ENCODE measurements at places on chromosomes 3 and 15.

DNA sequence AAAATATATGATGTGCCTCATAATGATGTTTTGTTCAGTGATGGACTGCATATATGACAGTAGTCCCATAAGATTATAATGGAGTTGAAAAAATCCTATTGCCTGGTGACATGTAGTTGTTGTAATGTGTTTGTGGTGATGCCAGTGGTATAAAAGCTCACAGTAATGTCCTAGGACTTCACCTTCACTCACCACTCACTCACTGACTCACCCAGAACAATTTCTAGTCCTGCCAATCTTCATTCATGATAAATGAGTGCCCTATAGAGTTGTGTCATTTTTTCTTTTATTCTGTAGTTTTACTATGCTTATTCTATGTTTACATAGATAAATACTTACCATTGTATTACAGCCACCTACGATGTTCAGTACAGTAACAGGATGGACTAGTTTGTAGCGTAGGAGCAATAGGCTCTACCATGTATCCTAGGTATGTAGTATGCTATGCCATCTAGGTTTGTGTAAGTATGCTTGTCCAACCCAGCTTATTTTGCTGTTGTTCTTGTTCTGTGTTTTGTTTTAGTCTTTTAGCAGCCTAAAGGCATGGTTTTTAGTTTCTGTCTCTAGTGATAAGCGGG is 88.5 kb upstream of the LRRFIP2 start:
- no peak for DNase-seq

DNA sequence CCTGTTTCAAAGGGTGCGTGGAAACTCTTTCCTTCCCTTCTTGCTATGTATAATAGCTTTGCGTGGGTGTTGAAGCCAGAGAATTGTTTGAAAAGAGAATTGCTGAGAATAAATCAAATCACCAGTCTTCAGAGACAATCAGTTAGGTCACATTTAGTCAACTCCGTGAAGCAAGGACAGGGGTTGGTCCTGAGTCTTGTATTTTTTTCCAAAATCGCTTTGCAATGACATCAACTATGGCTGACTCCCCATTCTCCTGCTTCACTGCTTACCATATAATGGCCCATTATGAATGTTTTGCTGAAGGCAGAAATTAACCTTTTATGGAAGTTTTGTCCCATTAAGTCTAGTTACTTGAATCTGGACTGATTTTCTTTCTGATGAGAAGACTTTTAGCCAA is 852.8 kb downstream of the AGBL1 start:
- no peak for DNase-seq

DNA sequence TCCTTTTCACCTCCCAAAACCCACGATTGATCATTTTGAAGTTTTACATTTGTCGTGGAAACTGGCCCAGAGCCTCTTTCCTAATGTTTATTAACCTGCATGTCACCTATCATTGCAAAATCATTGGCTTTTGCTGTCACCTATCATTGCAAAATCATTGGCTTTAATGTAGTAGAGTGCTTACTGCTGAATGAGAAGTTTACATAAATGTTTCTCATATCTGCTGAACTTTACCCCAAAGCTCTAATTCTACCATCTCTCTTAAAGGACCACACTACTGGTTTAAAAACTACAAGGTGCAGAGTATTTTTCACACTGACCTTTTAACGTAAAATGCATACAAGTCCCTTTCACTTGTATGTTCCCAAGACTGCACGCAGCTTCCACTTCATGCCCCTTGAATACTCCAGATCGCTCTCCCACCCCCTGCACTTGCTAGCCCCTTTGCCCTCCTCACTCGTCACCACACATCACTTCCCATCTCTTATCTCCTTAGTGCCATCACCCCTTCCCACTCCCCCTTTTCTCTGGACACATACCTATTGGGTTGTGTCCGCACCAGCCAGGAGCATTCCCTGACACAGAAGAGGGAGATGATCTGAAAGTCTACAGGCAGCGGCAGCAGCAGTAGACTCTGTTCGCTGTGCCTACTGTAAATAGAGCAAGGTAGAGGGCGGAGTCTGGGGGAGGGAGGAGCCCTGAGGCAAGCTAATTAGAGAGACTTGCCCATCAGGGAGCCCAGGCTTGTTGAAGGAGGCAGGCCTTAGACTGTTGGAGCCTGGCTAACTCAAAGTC is 30.2 kb upstream of the ATOSA start:
- no peak for DNase-seq

DNA sequence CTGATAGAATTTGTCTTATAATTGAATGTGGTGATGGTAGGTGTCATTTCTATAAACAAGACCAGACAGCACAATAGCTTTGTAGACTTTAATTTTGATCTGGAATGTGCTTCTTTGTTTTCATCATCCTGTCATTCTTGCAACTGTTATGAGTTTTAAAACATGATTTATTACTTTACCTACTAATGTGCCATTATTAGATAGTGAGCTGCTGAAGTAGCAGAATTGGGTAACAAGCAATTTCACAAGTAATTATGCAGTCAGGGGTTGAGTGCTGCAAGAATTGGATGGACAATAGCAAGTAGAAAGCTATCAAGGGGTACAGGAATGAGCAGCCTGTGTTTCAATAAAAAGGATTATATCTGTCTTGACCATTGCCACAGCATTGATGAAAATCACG is 975.6 kb downstream of the ROBO1 start:
- no peak for DNase-seq

- DNase-seq: no peak
Observed at GRCh38 chr15:50339717-50340116, 15.3 kb downstream of the GABPB1 start.

- DNase-seq: no peak
Observed at GRCh38 chr15:48333540-48333939, 2.3 kb downstream of the DUT start.

GRCh38 chr3:177037241-177037640 is 160.0 kb downstream of the TBL1XR1 start:
- no peak for DNase-seq

DNA sequence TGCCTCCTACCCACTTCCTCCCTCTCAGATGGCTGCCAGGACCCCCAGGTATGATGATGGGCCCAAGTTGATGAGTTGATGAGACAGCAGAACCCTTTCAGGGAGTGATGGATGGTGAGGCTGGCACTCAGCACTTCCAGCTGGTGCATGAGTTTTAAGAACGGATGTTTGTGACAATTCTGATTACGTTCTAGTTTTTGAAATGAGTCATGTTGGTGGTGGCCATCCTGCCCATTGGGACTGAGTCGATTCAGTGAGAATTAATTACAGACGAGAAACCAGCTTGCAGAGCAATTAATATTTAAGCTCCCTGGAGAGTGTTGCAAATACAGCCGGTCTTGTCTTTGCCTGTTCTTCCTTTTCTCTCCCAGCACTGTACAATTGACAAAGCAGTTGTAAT is 56.9 kb upstream of the NR2C2 start:
- DNase-seq: no peak

DNA sequence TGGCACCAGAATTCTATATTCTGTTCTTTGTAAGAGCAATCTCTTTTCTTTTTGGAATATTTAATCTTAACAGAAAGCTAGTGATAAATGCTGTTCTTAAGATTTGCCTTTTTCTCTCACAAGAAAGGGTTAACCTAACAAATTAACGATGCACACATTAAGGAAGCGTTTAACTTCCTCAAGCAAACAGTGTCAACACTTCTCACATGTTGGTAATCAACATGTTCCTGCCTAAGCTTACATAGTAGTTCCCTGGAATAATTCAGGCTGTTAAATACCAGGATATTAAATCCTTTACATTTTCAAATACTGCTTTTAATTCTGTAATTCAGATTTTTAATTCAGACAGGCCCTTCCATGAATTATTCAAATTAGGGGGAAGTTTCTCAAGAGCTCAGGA is 67.4 kb upstream of the RPL35A start:
- DNase-seq: no peak

- DNase-seq: no peak
Observed at GRCh38 chr3:194163697-194164096, 27.7 kb downstream of the HES1 start.

GRCh38 chr3:40677749-40678148 is 153.0 kb downstream of the ZNF621 start:
- no peak for DNase-seq

- no peak for DNase-seq
Observed at GRCh38 chr3:66581256-66581655, 80.4 kb upstream of the LRIG1 start.

- no peak for DNase-seq
Observed at GRCh38 chr3:59856934-59857460, 807.2 kb upstream of the CFAP20DC start.

- no peak for DNase-seq
Observed at GRCh38 chr15:50137330-50137761, 18.3 kb upstream of the ATP8B4 start.

DNA sequence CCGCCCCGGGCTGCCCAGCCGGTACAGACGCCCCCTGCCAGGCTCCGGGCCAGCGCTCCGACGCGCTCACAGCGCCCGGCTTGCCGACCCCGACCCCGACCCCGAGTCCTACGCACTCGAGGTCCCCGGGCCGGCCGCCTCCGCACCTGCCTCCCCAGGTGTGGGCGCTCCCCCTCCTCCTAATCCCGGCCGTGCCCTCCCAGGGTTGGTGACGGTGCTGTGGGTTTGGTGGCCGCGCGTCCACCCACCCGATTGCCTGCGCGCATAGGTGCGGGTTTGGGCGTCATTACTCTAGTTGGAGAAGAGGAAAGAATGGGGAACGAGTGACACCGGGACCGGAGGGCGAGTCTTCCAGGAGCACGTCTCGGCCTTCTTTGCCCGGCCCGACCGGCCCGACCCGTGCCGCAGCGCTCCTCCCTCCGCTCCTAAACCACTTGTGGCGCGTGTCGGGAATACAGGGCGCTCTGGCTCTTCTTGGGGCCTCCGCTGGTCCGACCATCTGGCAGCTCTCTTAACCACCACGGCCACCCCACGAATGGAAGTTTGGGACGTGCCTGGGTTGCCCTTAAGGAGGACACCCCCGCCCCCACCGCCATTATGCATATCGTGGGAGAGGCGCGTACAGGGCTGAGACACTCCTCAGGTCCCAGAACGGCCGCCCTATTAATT is 810 bp upstream of the THRB start:
- DNase-seq: no peak

DNA sequence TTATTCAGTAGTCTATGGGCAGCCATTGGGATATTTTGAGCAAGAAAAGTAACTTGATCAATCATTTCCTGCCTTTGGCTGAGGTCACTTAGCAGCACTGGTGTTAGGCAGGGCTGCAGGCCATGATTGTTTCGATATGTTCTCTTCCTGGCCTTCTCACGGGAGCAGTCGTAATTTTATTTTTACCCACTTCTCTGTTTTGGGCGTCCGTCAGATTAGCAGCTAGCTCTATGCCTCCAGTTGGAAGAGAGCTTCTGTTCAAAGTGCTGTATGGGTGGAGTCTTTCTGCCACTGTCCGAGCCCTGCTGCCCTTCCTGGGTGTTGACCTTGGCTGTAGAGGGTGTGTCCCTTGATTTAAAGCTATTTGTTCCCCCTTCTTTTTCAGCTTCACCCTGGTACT is 123.4 kb upstream of the ROPN1 start:
- no peak for DNase-seq

DNA sequence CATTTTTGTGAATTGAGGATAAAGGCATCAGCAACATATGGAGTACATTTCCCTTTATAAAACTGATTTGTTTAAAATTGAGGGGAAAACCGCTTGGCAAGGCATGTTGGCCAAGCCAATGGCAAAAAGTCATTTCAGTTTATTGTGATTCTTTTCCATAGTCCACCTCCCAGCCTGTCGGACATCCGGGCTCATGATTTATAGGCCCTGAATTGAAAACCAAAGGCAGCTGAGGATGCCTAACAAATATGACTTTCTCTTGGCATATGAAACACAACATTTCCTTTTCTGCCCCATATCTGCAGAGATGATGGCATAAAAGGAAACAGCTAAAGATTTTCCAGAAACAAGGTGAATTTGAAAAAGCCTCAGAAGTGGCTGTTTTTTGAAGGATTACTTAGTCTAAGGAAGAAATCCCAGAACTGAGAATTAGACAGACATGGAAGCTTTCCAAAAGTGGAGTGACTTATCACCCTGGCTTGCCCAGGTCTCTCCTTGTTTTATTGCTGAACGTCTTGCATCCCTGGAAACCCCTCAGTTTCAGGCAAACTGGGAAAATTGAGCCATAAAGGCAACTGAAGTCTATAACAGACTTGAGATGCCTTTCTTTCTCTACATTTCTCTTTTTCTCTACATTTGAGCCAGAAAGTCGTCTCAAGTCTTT is 74.0 kb downstream of the COL8A1 start:
- no peak for DNase-seq

DNA sequence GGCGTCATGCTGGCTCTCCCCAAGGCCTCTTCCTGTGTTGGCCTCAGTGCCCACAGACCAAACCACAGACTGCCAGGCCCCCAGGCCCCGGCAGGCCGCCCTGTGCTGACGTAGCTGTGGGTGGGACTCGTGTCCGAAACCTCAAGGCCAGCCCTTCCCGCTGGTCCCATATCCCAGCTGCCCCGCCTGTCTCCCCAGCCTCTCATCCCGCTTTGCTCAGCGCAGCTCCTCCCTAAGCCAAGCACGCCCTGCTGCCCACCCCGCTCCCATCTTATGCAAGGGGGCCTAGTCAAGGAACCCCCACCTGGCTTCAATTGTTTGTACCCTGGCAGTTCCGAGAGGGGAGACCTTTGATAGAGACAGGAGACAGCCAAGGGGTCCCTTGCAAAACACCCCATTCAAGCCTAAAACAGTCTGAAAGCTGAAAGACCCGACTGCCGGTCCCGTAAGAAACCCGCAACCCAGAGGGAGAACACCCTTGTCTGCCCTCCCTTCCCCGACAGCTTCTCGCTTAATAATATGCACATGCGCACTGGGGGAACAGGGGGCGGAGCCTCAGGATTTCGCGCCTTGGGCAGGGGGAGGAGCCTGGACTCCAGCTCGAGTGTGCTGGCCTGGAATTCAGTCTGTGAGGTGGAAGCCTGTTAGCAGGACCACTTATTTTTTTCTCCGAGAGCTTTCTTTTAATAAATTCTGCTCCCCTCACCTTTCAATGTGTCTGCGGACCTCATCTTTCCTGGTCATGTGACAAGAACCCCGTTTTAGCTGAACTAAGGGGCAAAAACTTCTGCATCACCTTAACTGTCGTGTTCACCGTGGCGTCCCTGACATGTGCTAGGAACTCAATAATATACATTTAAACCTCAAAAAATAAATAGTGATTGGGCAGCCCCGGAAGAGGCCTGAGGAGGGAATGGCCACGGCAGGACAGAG is 17.2 kb downstream of the TNFAIP8L3 start:
- DNase-seq: peak; percentile 94

- no peak for DNase-seq
Observed at GRCh38 chr3:72032441-72033135, 247.6 kb upstream of the PROK2 start.

DNA sequence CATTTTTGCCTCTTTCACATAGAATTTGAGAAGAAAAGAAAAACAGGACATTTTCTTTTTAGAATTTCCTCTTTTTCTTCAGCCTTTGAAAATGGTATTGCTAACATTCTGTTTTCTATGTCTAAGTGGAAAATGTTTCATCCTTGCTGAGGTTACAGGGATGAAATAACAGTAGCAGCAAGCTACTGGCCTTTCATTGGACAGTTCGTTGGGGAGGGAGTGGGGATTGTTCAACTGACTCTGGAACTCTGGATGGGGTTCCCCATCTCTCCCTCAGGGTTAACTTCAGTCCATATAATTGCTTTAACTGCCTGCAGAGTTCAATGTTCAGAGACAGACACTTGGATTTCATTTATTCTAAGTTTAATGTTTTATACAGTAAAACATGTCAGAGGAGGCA is 346.0 kb downstream of the NLGN1 start:
- no peak for DNase-seq

- DNase-seq: no peak
Observed at GRCh38 chr3:84961011-84961410, 2.2 kb downstream of the CADM2 start.

Data from CMK (cell line).